ENCODE measurements at places on chromosomes 7 and 10.

DNA sequence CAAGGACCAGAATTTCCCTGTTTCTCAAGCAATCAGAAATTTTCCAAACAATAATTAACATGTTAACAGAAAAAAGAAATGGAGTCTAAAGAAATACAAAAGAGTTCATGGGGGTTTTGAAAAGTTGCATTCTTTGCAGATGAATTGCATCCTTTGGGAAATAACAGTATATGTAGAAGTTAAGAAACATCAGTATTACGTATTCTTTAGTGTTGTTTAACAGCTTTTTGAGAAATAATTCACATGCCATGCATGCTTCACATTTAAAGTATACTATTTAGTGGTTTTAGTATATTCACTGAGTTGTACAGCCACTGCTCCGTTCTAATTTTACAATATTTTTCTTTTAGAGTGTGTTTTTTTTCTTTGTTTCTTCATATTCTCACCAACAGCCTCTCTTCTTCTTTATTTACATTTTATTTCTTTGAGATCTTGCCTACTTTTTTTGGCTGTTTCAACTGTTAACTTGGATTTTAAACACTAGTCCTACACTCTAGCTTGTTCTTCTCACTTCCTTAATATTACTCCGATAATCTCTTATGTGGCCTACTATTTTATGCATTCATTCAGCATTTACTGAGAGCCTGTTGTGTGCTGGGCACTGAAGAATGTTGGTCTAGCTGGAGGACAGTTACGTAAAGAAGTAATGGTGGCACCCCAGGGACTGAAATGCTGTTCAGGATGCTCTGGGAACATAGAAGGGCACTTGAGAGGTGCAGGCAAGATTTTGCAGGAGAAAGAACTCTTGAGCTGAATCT is 330.1 kb downstream of the EXOC4 start:
- no peak for DNase-seq

GRCh38 chr7:26454180-26454579 is 162.5 kb downstream of the SNX10 start:
- no peak for DNase-seq

DNA sequence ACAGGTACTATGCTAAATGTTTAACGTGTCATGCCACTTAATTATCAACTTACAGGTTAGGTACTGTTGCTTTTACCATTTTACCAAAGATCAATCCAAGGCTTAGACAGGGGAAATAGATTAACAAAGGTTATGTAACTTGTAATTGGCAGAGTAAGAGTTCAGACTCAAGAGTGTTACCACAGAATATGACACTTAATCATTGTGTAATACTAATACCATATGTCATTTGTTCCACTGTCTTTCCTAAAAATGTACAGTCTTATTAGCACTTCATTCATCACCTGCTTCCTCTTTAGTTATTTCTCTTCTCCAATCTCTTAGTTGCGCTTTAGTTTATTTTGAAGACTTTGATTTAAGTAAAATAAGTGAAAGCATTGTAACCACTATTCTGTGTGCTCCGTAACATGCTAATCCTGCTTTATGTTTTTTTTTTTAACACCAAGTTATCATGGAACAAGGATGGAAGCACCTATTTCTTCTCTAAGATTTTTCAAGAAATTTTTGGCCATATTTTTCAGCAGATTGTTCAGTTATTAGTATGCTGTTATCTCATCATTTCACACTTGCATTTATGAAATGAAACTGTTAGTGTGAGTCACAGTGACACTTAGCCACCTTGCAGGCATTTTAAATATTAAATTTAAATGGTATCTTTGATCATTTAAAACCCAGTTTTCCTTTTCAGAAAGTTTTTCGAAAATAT is 197.3 kb downstream of the PHF14 start:
- no peak for DNase-seq

DNA sequence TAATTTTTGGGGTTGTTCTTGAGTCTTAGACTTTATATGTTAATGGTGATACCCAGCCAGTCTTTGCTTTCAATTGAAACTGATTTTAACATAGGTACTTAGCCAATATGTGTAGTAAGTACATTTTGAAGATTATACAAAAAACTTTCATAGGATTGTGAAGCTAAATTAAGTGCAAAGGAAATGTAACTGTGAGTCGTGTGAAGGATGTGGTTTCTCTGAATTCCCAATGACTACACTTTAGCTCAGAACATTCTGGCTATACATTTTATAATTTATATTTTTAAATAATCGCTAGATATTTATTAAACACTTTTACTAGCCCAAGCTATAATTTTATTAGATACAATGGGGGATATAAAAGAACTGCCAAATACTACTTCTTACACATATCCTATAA is 359.3 kb downstream of the PCLO start:
- DNase-seq: no peak

GRCh38 chr10:105259201-105259600 is 618.1 kb downstream of the SORCS3 start:
- DNase-seq: no peak

DNA sequence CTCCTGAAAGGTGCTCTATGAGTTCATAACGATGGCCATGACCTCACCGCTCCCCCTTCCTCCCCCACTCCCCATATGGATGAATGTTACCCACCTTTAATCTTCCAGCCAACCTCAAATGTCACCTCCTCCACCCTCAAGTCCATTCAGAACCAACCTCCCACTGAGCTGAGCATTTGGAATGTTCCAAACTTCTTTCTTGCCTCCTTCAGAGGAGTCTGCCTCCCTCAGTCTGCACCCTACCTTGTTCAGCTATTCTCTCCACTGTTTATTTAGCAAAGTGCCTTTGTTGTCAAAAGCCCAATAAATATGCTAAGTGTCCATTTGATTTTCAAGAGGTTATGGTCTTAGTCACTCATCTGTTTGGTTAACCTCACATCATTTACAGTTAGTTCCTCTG is 22.9 kb upstream of the MTPAP start:
- no peak for DNase-seq

DNA sequence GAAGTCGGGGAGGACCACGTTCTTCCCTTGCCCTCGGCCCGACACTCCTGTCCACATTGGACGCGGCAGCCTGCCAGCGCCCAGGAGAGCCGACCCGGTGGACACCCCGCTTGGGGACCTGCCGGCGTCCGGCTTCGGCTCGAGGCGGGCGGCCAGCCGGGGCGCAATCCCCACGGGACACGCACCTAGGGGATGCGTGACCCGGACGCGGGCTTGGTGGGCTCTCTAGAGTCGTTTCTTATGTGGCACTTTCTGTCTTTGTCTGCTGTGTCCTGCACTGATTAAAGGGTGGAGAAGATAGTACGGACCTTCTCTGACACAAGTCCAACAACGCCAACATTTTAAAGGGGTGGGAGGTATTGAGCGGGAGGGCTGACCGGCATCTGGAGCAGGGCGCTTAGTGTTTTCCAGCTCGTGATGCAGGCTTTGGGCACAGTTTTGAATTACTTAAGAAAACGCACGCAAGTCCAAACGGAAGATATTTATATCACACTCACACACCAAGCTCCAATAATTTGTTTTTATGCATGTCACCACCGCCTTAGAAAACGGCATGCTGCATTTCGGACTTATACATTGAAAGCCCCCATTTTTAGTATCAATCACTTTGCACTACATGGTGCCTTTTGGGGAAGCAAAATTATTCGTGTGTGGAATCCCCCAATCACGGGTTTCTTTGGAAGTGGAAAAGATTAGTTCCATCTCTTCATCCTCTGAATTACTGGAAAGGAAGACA is 3.9 kb upstream of the SPAG6 start:
- DNase-seq: no peak

DNA sequence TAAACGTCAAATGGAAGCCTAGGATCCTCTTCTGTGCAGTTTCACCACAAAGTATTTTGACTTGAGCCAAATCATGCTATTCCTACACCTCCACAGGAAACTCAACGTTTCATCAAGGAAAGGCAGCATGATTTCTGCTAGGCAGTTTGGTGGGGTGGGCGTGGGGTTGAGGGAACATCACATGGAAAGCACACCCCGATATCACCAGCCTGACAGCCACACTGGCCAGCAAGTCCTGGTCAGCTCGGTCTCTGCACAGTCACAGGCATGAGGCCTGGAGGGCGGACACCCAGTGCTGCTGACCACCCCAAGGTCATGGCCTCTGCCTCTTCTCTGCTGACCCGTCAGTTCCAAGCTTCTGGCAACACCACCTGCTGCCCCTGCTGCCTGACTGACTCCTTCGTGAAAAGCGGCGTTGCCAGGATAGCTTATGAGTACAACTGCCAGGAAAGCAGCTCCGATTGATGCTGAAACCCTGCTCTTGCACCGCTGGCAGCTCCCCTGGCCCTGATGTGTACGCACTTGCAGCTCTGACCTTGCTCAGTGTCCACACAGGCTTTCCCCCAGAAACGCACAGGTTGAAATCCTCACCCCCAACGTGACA is 171.5 kb downstream of the DIP2C start:
- no peak for DNase-seq

GRCh38 chr7:90425376-90425775 is 22.1 kb downstream of the CLDN12 start:
- DNase-seq: no peak

DNA sequence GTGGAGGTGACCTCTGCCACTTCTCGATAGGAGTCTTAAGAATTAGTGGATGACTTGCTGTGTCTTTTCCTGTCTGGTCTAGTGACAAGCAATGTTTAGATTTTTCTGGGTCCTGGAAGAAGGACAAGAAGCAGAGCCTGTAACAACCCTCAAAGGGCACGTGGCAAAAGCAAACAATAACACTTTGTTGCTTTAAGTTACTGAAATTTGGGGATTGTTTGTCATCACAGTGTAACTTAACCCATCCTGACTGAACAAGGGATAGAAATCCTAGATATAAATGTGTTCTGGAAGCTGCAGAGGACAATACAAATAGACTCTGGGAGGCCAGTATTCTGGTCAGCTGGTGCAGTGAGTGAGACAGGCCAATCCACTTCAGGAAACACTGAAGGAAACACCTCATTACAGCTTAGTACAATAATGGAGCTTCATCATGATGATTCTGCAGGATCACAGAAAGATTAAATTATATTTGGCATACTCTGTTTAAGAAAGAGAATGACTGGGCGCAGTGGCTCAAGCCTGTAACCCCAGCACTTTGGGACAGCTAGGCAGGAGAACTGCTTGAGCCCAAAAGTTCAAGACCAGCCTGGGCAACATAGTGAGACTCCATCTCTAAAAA is 23.3 kb downstream of the ENKUR start:
- DNase-seq: no peak

DNA sequence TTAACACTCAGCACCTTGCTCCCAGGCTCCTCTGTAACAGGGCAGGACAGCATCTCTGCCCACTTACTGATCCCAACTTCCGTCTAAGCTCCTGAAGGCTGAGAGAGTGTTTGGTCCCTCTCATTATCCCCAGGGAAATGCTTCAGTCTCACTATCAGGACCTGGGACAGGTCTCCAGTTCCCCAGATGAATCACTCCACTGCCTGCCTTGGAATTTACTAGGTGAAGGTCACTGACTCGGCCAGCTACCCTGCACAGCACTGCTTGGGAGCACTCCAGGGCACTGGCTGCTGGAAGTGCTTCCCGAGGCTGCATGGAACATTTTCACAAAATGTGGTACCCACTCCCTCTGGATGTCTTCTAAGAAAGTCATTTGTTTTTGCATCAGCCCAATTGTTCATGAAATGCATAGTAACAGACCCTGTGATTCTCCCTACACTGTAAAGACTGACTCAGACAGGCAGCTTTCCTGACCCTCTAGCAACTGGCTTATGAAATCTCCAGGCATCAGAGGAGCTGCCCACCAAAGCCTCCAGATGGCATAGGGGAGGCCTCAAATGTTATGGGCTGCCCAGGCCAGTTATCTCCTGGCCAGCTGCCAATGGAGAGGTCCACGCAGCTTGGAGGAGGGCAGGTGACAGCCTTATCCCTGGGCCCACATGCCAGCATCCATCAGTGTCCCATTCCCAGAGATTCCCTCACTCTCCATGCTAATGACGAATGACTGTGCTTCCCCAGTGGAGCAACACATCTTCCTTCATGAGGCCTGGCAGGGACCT is 89.1 kb downstream of the GFRA1 start:
- no peak for DNase-seq

- no peak for DNase-seq
Measured at GRCh38 chr7:46478046-46478445, 557.0 kb upstream of the IGFBP3 start.

- no peak for DNase-seq
Measured at GRCh38 chr10:106768204-106768603, 396.3 kb downstream of the SORCS1 start.

- no peak for DNase-seq
Measured at GRCh38 chr10:4459531-4459930, 366.5 kb upstream of the AKR1E2 start.
